Activated CD4-positive, alpha-beta memory T cell treated with anti-CD3 and anti-CD28 coated beads, Interleukin-2, amount 10 ng/mL, durations not matched to agents 7 days and 5 days (primary cell): ENCODE measurements at places on chromosomes 3 and 15. TPM values are rescaled to one million over a fixed set of nuclear protein-coding genes. Genes with fewer than 3 reads are reported as not detected.

The BHLHE40 gene
- total RNA-seq = 318 TPM

The SLC15A2 gene
- 2.5 TPM for total RNA-seq

The HTR3E gene
- total RNA-seq = not detected

The TGM5 gene
- 0.28 TPM for total RNA-seq

The CCDC39 gene
- total RNA-seq = not detected

The SNTN gene
- not detected for total RNA-seq

The SLC12A1 gene
- total RNA-seq = not detected

The AMIGO3 gene
- 0.23 TPM for total RNA-seq

The UPK1B gene
- not detected for total RNA-seq

The RGMA gene
- 0.18 TPM for total RNA-seq

The GRAMD1C gene
- total RNA-seq = 0.91 TPM

The DLL4 gene
- not detected for total RNA-seq

The ADAMTSL3 gene
- not detected for total RNA-seq

The DNASE1L3 gene
- not detected for total RNA-seq

The PLSCR2 gene
- total RNA-seq = not detected

The HIGD2B gene
- total RNA-seq = 0.20 TPM

The OCA2 gene
- total RNA-seq = not detected

The RTP1 gene
- not detected for total RNA-seq

The ZIC1 gene
- total RNA-seq = not detected

The STXBP5L gene
- total RNA-seq = not detected

The MYO5C gene
- 1.3 TPM for total RNA-seq

The COLQ gene
- total RNA-seq = 5.2 TPM

The CHRNA3 gene
- not detected for total RNA-seq

The ITIH1 gene
- total RNA-seq = not detected

The OR5AC2 gene
- not detected for total RNA-seq

The SQOR gene
- 139 TPM for total RNA-seq

The SPESP1 gene
- 1.1 TPM for total RNA-seq

The EPHB1 gene
- 1.2 TPM for total RNA-seq

The CCR8 gene
- total RNA-seq = 7.9 TPM

The CEMIP gene
- not detected for total RNA-seq

The STOML1 gene
- 7.1 TPM for total RNA-seq

The PCLAF gene
- total RNA-seq = 110 TPM

The RTP3 gene
- total RNA-seq = not detected

The CCR3 gene
- 1.9 TPM for total RNA-seq

The TSC22D2 gene
- 13.9 TPM for total RNA-seq

The KIF15 gene
- 52.5 TPM for total RNA-seq

The CGNL1 gene
- not detected for total RNA-seq

The FBXO40 gene
- total RNA-seq = not detected

The TMCO5A gene
- not detected for total RNA-seq

The MCTP2 gene
- total RNA-seq = 48.7 TPM

The LTF gene
- not detected for total RNA-seq

The HYAL1 gene
- total RNA-seq = 0.28 TPM

The TNFSF10 gene
- total RNA-seq = 118 TPM

The TTLL13 gene
- 0.45 TPM for total RNA-seq

The CIDEC gene
- not detected for total RNA-seq

The KAT2B gene
- total RNA-seq = 129 TPM

The CCNB2 gene
- 92.5 TPM for total RNA-seq

The FILIP1L gene
- total RNA-seq = 2.0 TPM
